ENCODE measurements at places on chromosomes 1 and 21. TPM values are rescaled to one million over a fixed set of nuclear protein-coding genes. Genes with fewer than 3 reads are reported as not detected.

DNA sequence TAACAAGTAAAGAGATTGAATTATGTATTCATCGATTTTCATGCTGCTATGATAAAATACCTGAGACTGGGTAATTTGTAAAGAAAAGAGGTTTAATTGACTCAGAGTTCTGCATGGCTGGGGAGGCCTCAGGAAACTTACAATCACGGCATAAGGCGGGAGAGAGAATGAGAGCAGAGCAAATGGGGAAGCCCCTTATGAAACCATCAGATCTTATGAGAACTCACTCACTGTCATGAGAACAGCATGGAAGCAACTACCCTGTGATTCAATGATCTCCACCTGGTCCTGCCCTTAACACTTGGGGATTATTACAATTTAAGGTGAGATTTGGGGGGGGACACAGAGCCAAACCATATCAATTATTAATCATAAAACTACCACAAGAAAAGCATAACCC, 3.3 kb upstream of the GBP3 start:
- no peak for DNase-seq

- no peak for DNase-seq
These were observed 1.9 kb downstream of the UTP25 start for GRCh38 chr1:209829716-209830115.

DNA sequence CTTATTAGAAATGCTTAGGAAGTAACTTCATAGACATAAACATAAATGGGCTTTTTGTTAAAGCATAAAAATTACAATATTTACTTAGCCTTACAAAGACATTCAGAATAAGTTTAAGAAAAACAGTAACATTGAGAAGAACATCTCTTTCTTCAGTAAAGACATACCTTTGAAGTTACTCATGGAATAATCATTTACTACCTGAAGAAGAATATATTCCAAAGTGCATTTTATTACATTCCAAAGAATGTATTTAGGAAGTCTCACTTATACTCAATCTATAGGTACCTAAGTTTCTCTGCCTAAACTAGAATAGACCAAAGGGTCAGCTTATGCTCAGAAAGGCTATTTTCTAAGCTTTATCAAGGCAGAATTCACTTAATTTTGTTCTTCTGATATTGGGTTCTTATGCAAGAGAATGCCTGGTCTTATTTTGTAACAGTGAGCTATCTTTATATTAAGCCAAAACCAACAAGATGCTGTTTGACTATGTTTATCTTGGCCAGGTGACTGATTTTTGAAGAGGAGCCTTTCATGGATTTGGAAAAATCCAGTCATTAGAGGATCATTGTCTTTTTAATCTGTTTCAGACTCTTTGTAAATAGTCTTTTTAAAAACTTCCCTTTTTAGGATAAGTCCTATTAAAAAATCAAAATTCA, 110.1 kb downstream of the OLFML2B start:
- DNase-seq, result no peak

DNA sequence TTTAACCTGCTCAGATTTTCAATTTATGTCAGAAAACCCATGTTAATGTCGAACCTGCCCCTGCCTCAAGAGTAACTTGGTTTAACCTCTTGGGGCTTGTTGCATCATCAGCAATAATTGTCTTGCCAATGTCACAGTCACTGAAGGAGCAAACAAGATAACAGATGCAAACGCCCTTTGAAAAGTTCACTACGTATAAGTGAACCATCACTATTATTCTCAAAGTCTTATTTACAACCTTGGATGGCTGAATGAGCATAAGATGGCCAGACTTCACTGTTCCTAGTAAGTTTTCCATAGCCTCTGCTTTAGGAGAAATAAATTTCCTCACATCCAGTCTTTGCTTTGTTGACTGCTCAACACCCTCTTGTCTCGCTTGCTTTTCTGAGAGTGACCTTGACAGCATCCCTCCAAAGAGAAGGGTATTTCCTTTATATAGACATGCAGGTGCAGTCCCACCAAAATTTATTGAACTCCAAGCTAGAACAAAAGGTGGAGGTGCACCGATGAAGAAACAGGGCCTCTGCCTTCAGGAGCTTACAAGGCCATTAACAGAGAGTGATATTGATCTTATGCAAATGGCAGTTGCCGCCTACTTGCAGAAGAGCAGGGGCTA, 749 bp upstream of the LRIG2 start:
- DNase-seq, result no peak

DNA sequence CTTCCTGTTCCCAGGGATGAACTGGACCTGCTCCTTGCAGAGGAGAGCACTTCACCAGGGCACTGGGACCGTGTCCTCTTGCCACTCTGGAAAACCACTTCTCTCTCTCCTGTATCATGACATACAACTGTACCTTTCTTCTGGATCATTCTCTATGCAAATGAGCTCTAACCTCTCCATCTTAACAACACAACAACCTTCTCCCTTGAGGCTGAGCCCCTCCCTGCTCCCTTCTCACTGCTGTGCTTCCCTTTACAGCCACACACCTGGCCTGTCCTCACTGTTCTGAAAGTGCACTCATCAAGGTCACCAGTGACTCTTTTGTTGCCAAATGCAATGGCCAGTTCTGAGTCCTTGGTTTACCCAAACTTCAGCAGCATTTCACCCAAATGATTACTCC, 54.5 kb upstream of the MRPS6 start:
- no peak for DNase-seq

Gene SH2D5
- not detected for total RNA-seq

DNA sequence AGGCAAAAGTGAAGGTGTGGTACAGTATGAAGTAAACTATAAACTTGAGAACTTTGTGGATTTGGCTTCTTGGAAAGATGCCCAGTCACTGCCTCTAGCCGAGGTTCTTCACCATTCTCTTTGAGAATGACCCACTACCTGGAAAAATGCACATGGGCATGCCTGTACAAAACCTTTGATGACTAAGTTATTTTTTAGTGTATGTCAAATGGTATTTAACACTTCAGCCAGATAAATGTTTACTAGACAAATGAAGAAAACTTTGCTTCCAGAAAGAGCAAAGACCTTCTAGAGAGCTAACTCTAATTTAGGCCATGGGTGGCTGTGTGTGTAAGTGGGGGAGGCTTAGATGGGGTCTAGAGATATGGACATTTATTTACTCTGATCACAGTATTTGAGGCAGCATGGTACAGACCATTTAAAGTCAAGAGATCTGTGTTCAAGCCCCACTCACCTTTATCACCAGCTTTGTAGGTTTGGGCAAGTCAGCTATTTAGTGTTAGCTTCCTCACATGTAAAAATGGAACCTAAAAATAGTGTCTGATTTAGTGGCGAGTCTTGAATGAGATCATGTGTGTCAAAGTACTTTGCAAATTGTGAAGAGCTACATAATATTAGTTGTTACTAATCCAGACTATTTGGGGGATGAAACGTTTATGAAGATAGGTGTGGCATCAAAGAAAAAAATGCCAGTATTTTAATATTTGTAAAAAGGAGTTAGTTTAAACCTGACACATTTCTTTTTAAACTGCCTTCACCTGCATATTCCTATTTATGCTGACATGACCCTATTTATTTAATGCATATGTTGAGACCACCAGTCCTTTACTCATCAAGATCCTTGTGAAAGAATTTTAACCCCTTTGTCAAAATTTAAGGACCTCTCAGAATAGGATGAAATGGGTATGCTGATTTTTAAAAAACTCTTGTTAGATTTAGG, 20.2 kb downstream of the NFYC start:
- no peak for DNase-seq

DNA sequence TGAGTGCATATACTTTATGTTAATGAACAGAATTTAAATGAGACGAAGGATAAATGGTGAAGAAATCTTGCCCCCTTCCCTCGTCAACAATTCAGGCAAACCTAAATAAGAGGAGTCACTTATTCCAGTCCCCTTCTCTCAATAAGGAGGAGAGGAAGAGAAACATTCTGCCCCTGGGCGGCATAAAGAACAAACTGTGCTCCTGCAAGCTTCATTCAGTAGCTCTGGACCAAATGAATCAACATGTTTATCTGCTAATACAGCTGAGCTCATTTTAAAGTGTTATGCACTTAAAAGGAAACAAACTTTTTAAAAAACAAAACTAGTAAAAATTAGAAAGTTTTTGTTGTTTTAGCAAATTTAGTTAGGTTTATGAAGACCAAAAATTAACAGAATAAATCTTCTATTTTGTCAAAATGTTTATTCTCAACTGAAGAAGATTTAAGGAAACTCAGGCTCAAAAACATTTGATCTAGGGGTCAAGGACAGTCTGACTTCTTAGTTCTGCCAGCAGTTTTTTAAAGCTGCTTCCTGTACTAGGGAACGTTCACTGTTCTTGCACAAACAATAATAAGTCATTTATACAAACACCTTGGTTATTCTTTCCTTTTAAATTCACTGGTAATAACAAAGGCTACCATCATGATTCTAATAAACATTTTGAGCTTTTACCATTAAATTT, 58.3 kb downstream of the AKT3 start:
- DNase-seq, result no peak

Gene LIPI
- not detected for total RNA-seq

DNA sequence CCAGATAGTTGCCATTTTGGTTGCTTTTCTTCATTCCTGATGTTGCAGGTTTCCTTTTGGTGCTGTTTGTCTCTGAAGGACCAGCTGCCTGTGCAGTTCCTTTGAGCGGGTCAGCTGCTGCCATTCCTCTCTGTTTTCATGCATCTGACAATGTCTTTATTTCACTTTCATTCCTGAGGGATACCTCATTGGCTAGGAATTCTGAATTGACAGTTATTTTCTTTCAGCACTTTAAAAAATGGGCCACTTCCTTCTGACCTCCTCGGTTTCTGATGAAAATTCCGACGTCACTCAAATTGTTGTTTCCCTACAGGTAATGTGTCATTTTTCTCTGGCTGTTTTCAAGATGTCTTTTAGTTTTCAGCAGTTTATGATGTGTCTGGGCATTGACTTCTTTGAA, 24.8 kb downstream of the CCSAP start:
- DNase-seq, result no peak

Gene TMEM269
- total RNA-seq, result 0.35 TPM

Gene CD53
- 60.9 TPM for total RNA-seq

Gene PTGER3
- 61.7 TPM for total RNA-seq

GRCh38 chr1:91234181-91234580, 170.5 kb downstream of the HFM1 start:
- DNase-seq, result no peak

DNA sequence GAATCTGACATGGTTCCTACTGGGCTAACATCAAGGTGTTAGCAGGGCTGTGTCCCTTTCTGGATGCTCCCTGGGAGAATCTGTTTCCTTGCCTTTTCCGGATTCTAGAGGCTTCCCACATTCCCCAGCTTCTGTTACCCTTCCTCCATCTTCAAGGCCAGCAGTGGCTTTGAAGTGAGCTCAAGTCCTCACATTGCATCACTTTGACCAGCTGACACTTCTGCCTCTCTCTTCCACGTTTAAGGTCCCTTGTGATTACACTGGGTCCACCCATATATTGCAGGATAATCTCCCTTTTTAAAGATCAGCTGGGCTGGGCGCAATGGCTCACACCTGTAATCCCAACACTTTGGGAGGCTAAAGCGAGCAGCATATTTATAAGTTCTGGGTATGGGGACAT, 33.1 kb downstream of the CNST start:
- no peak for DNase-seq
